ENCODE measurements at places on chromosomes 11 and 22.

DNA sequence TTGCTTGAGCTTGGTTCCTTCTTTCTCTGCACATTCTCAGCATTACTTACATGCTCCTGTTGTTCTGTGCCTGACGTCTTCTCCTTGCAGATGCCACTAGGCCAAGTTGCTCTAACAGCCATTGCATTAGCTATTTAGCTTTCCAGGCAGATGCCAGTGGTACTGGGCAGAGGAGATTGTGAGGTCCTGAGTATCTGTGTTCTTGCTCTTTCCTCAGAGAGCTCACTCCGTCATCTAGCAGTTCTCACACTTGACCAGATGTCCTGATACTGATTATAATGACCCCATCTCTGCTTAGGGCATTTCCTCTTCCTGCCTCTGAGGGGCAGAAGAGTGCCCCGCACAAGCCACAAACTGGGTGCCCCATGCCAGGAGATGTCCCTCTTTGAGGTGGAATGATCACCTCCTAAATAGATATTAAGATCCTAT, 30.7 kb downstream of the ARHGAP1 start:
- DNase-seq: no peak

DNA sequence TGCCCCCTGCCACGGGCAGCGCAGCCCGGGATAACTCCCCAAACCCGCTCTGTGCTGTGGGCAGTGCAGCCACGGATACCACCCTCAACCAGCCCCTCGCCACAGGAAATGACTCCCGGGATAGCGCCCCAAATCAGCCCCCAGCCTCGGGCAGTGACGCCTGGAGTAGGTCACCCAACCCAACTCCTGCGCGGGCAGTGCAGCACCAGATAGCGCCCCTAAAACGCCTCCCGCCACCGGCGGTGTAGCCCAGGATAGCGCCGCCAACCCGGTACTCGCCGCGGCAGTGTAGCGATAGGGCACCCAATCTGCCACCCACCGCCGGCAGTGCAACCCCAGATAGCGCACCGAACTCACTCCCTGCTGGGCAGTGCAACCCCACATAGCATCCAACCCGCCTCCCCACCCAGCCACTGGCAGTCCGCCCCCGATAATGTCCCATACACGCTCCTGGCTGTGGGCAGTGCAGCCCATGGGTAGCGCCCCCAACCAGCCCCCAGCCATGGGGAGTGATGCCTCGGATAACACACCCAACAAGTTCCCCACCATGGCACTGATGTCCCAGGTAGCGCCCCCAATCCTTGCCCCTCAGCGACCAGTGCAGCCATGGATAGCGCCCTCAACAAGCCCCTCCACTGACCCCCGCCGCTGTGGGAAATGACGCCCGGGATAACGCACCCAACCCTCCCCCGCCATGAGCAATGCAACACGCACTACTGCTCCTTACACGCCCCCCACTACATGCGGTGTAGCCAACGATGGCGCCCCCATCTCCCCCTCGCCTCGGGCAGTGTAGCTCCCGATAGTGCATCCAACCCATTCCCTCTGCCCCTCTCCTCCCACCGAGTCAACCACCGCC, 1.5 kb downstream of the RFPL2 start:
- DNase-seq: no peak

GRCh38 chr22:20424932-20425565, 12.6 kb downstream of the SCARF2 start:
- DNase-seq: no peak

- DNase-seq: no peak
Observed at GRCh38 chr11:95166781-95167180, 64.2 kb downstream of the SESN3 start.

GRCh38 chr11:94751786-94752185, 16.4 kb upstream of the AMOTL1 start:
- no peak for DNase-seq

DNA sequence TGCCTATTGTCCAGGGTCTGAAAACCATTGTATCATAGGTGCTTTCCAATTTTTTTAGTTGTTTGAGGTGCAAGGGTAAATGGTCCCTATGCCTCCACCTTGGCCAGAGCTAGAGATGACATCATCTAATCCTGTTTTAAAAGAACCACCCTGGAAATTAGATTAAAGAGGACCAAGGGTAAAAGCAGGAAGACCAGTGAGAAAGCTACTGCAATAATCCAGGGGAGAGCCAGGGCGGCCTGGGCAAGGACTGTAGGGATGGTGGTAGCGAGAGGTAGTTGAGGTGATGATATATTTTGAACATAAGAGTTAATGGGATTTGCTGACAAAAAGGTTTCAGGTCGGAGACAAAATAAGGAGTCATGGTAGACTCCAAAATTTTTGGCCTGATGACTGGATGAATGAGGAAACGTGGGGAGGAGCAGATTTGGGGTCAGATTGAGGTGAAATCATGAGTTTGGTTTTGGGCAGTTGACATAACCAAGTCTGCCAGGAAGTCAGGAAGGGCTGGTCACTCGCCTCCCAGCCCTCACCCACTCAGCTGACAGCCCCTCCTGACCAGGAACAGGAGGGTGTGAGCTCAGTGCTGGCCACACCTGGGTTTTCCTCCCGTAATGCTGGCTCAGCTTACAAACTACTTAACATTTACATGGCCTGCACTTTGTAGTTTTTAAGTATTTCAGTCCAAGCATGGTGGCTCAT, 23.0 kb downstream of the SCN4B start:
- DNase-seq: no peak

- DNase-seq: no peak
Observed at GRCh38 chr11:1497600-1497999, 11.0 kb upstream of the MOB2 start.

DNA sequence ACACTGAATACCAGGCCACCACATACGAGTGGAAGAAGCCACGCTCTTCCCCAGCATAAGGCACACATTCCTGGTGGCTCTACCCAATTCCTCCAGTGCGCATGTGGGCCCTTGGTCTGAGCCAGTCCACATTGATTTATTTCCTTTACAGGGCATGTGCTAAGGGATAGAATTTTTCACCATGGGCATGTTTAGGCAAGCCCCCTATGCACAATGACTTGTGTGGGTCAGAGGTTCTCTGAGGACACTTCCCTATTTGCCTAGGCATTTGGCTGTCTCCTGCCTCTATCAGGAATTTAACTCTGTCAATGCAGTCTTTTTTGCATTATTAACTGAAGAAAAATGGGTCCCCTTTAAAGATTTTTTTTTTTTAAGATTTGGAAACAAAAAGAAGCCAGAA, 718.1 kb downstream of the NTM start:
- DNase-seq: no peak

DNA sequence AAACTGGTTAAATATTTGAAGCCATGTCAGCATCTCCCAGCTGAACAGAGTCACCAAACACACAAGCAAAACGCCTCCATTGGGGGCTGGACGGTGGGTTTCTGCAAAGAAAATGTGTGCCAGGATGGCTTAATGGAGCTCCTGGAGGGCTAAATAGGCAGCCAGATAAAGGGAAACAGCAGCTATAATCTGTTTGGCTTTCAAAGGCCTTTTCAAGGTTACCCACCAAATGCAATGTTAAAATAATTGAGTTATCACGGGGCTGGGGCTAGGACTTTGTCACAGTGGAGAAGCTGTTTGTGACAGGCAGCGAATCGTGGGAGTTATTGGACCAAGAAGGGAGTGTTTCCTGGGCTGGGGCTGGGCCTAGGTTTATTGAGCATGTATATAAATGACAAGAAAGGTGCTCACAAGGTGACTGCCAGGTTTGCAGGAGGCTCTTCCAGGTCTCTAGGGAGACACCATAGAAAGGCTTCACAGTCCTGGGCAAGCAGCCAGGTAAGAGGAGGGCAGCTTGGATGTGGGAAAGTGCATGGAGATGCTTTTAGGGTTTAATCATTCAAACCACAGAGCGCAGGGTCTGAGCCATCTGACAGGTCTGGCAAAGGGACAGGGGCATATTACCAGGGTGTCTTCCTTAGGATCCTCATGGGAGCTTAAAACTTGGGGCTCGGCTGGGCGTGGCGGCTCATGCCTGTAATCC, 28.3 kb downstream of the GRIK4 start:
- no peak for DNase-seq
